CD4-positive, alpha-beta T cell treated with Interleukin-15 for 1 hour (primary cell): ENCODE measurements at places on chromosomes 3 and 15.

DNA sequence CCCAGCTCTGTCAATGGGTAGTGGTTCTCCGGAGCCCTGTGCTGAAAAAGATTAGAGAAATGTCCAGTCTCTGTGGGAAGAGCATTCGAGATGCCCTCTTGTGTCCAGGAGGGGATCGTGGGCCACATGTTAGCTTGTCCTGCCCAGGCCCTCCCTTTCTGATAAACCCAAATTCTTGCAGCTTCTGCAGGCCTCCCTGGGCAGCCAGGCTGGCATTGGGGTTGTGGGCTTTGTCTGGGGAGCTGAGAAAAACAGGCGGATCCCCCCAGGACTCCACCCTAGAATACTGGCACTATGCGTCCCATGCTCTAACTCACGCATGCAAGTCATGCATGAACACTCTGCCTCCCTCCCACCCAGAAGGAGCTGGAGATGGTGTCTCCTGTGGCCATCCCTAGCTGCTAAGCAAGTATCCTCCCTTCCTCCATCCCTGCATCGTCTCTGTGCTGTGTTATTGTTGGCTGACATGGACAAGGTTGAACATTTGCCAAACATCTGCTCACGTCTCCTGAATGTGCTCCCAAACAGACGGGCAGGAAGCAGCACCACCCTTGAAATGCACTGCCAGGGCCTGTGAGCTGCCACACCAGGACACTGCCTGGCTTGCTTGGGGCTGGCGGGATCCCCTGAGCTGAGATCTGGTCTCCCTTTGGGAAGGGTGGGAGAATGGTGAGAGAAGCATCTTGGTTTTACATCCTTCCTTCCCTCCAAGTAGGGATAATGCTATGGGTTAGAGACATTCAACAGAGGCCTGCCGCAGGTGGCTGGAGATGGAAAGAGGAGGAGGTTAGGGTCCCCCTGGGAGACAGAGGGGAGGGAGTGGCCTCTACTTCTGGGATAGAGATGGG lies 26.5 kb downstream of the CFAP161 start:
- no peak for DNase-seq

DNA sequence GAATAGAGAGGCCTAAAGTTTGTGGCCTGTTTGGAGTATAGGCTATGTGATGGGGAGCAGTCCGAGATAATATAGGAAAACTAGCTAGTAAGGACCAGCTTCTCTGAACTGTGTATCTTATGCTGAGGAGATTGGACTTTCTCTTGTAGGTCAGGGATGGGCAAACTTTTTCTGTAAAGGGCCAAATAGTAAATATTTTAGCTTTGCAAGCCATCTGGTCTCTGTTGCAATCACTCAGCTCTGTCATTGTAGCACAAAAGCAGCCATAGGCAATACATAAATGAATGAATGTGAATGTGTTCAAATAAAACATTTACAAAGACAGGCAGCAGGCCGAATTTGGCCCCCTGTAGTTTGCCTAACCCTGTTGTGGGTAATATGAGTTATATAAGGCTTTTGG lies 24.5 kb downstream of the TMOD3 start:
- no peak for DNase-seq

- DNase-seq, result no peak
These were observed 56.3 kb upstream of the CSPG5 start for GRCh38 chr3:47634996-47635395.

- no peak for DNase-seq
These were observed 17.4 kb downstream of the ATP11B start for GRCh38 chr3:182810574-182811268.

- DNase-seq, result no peak
These were observed 21.7 kb downstream of the ETFA start for GRCh38 chr15:76289582-76289981.

- DNase-seq, result no peak
These were observed 17.9 kb upstream of the STIMATE start for GRCh38 chr3:52915294-52915693.

DNA sequence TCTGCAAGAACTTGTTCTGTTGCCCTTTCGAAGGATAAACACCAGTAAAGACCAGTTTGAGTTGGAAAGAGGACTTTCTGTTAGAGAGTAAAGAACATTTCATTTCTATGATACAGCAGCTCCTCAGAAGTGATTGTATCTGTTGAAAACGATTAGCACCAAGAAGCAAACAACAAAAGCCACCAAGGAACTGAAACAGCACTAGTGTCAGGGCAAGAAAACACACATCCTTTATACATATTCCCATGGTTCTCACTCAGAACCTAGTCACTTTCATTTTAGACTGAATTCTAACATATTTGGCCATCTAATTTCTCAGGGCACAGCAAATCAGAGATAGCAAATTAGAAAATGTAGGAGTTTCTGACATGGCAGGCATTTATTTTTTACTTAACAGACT lies 116.1 kb downstream of the ATP1B3 start:
- DNase-seq, result no peak

DNA sequence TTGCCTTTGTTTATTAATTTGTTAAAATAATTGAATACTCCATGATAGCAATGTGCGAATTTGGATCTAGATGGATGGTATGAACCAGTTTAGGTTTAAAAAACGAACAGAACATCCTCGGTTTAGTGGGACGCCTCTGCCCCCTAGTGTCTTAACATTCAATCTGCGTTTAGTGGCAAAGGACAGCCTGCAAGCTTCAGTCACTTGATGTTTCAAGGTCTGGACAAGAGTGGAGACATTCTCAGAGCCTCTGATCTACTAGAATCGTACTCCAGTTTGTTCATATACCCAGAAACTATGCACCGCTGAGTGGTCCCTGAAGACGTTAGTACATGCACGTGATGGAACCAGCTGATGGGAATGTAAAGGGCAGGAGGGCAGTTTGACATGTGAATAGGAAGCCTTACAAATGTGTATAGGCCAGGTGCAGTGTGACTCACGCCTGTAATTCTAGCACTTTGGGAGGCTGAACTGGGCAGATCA lies 17.8 kb upstream of the ATP13A4 start:
- DNase-seq, result peak; percentile 30

- no peak for DNase-seq
These were observed 10.3 kb downstream of the GPR87 start for GRCh38 chr3:151306168-151306810.

GRCh38 chr15:37136666-37137065 lies 36.3 kb upstream of the MEIS2 start:
- no peak for DNase-seq

DNA sequence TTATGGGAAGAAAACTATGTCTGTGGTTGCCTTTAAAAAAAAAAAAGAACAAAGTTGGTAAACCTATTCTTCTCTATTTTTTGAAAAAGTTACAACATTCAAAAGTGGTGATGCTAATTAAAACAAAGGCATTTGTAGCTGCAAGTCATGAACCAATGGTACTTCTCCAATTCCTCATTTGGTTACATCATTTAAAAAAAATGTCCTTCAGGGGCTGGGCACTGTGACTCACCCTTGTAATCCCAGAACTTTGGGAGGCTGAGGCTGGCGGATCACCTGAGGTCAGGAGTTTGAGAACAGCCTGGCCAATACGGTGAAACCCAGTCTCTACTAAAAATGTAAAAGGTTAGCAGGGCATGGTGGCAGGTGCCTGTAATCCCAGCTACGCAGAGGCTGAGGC lies 574.6 kb downstream of the VGLL3 start:
- no peak for DNase-seq

GRCh38 chr15:89839167-89839810 lies 24.6 kb upstream of the ANPEP start:
- DNase-seq, result no peak

DNA sequence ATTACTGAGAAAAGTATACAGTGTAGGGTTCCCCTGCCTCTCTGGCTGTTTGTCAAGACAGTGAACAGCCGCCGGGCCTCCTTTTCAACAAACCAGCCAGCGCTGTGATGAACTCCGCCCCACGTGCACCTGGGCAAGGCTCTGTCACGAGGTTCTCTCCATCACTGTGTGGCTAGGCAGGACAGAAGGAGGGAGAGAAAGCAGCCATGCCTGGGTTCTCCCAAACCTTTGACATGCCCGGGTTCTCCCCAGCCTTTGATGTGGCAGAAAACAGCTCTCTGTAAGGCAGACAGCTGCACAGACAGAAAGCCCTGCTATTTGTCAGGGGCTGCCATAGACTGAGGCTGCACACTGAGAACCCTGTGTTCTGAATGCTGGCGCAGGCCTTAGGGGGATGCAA lies 101.4 kb upstream of the TRPM1 start:
- DNase-seq, result no peak

- peak; percentile 52 for DNase-seq
These were observed 3.3 kb downstream of the SCAMP2 start for GRCh38 chr15:74869726-74870407.

- no peak for DNase-seq
These were observed 5.8 kb downstream of the CALML4 start for GRCh38 chr15:68199340-68199739.

- no peak for DNase-seq
These were observed 5.5 kb upstream of the ANO10 start for GRCh38 chr3:43627360-43627759.

- DNase-seq, result no peak
These were observed 414.6 kb upstream of the TBL1XR1 start for GRCh38 chr3:177611752-177612334.

- no peak for DNase-seq
These were observed 25.8 kb upstream of the PRICKLE2 start for GRCh38 chr3:64251019-64251418.

DNA sequence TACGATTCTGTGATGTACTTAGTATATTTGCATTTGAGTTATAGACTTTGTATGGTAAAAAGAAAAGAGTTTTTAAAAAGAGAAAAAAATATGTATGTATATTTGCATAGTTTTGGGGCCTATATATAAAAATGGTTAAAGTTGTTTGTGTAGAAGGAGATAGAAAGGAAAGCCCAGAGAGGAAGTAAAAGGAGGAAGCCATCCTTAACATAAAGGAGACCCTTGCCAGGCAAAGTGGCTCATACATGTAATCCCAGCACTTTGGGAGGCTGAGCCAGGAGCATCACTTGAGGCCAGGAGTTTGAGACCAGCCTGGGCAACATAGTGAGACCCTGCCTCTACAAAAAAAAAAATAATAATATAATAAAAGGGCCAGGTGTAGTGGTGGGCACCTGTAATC lies 8.4 kb downstream of the SNAP23 start:
- DNase-seq, result no peak

GRCh38 chr3:156610154-156610553 lies 55.2 kb upstream of the SSR3 start:
- no peak for DNase-seq

GRCh38 chr3:53222183-53222901 lies 33.5 kb downstream of the TKT start:
- DNase-seq, result no peak

- DNase-seq, result no peak
These were observed 103.6 kb downstream of the ALDH1A2 start for GRCh38 chr15:57961919-57962318.

DNA sequence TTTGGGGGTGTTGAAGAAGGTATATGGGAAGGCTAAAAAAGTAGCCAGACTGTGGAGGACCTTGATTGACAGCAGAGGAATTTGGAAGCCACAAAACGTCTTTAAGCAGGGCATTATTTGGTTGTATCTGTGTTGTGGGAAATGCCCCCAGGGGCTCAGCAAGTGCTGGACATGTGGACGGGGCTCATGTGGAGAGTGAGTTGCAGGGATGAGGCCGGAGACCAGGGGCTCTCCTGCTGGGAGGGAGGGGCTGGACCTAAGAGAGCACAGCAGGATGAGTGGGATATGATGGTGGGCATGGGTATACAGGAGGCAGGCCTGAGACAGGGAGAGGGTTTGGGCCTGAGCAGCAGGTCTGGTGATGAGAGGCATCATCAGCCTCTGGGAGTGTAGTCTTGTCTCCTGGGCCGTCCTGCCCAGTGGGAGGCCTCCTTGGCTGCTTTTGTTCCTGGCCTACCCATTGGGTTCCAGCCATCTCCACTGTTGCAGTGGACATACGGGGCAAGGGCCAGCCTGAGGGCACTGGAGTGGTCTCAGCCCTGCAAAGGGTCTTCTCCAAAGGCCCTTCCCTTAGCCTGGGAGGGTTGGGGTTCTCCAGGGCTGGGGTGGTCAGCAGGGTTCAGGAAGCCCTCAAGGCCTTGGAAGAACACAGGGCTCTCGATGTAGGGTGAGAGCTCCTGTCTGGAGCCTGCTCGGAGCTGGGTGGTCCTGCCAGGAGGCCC lies 27.5 kb downstream of the ACAD9 start:
- no peak for DNase-seq

DNA sequence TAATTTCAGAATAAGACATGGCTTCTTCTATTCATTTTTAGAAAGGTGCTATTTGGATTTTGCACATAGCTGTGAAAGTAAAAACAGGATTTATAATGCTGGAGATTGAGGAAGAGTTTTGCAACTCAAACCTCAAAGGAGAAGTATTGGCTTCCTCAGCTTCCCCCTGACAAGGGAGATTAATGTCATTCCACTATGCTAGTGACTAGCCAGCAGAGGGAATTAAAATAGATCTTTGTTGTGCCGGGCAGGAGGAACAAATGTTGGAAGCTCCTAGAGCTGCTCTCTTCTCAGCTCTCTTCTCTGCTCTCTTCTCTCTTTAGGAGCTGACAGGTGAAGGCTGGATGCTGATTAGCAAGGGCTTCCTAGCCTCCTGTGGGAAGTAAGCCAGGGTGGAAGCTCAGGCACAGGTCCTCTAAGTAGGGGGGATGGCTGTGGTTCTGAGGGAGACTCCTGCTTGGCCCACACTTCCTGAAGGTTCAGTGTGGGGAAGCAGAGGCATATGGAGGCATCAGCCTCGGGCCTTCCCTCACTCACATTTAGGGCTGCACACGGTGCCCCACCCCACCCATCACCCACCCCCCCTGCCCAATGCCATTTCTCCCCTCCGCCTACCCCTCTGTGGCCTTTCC lies 29.6 kb downstream of the CX3CR1 start:
- no peak for DNase-seq

GRCh38 chr15:36177590-36178302 lies 401.7 kb upstream of the CDIN1 start:
- no peak for DNase-seq
